Gastroesophageal sphincter (tissue), 4 donors: ENCODE measurements at places on chromosomes 1 and 21. TPM values are rescaled to one million over a fixed set of nuclear protein-coding genes. Genes with fewer than 3 reads are reported as not detected.

TPTE gene
- not detected for total RNA-seq

KLHDC7A gene
- total RNA-seq, result not detected

CPT2 gene
- total RNA-seq, result 19.9 TPM

IL19 gene
- total RNA-seq, result not detected

SVBP gene
- 21.3 TPM for total RNA-seq

VWA5B1 gene
- total RNA-seq, result not detected

DISC1 gene
- 7.1 TPM for total RNA-seq

CELA3A gene
- not detected for total RNA-seq

ZFP69 gene
- 2.0 TPM for total RNA-seq

KCNA3 gene
- 1.9 TPM for total RNA-seq

DFFA gene
- 26.6 TPM for total RNA-seq

PLPPR5 gene
- total RNA-seq, result not detected
